Activated T-cell treated with anti-CD3 and anti-CD28 coated beads for 1 hour (primary cell): ENCODE measurements at places on chromosomes 12 and 14.
A peak's percentile ranks its signal among the peaks of the same experiment; 100 is the strongest.

DNA sequence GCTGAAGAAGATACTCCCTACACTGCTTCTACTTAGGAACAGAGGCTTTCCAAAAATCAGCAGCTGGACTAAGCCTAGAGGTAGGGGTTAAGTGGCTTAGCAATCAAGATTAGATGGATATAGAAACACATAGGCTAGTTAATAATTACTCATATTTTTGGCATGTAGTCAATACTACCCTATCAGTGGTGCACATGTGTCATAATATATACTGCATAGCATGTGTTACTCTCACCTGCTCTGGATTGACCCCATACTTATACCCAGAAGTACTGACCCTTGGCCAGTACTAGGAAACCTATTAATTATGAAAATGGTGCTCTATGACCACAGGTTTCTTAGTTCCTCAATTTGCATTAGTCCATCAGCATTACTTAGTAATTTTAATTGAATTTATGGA, 528.4 kb upstream of the LMO3 start:
- DNase-seq: no peak

GRCh38 chr14:87334997-87335685, 657.8 kb downstream of the GALC start:
- DNase-seq: no peak

DNA sequence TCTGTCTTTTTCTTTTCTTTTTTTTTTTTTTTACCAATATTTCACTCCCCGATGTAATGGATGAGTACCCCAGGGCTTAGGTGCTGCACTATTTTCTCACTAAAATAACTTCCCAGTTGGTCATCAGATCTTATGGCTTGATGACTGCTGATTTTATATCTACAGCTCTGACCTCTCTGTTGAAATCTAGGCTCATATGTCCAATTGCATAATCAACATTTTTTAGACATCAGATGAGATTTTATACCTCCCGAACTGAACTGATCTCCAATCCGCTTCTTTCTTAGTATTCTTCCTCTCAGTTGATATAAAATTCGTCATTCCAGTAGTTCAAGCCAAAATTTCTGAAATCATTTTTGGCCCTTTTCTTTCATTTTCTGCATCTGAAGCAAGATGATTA, 1236.5 kb downstream of the SLC16A7 start:
- DNase-seq: no peak

DNA sequence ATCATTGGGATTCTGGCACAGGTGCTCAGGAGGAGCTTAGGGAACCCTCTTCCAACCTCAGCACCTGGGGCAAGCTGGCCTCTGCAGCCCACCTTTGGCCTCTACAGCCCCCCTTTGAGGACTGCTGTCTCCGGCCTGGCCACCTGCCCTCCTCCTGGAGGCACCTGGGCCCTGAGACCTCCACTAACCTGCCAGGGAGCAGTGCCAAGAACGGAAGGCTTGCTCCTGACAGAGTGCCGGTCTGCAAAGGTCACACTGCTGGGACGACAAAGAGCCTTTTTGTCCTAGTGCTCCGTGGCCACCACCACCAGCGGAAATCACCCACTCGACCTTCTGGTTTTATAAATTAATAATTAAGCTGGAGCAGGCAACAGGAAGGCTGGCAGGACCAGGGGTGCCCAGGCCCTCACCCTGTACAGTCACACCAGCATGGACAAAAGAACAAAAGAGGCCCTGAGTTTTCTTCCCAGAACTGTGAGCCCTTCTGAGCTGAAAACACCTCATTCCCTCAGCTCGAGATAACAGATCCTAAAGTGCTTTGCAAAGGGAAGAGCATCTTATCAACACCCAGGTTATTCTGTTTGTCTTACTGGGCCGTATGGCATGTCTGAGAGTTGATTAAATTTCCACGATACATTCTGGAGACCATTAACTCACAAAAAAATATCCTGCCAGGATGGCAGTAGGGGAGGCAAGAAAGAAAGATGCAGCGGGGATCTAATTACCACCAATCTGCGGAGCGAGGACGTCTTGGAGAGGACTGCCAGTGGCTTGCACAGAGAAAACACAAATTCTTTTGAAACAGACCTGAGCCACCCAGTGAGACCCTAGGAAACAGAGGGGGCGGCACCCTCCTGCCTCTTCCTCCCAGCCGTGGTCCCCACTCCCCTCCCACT, 8.2 kb downstream of the TESC start:
- no peak for DNase-seq

- DNase-seq: no peak
These were observed 167.1 kb downstream of the CAND1 start for GRCh38 chr12:67436230-67436629.

DNA sequence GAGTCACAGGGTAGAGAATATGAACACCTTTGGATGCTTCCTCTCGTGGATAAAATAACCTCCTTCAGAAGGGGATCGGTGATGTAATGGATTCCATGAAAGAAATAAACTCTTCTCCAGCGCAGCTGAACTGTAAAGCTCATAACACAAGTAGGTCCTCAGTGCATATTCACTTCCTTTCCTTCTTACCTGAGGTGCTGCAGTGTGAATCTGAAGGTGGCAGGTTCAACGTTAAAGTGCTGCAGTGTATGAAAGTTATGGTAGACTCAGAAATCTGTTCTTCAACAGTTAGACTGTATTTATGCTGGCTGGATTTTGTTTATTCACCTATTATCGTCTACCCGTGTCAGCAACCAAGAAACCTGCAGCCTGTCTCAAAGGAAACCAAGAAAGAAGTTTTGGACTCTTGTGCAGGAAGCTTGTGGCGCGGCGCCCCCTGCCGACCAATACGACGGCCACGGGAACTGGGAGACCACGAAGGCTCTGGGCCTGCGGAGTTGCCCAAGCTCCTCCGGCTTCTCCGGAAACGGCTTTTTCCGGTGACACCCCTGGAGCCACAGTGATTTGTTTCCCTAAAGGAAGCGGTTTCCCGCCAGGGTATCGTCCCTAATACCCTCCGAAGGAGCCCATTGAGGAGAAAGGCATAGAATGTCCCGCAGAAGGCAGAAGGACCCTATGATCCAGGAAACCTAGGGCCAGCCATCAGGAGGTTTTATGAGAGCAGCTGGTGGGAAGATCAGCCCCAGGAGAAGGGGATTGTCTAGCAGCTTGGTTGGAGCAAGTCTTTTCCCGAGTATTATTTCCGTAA, 17.6 kb upstream of the RNASE3 start:
- DNase-seq: peak; percentile 72

DNA sequence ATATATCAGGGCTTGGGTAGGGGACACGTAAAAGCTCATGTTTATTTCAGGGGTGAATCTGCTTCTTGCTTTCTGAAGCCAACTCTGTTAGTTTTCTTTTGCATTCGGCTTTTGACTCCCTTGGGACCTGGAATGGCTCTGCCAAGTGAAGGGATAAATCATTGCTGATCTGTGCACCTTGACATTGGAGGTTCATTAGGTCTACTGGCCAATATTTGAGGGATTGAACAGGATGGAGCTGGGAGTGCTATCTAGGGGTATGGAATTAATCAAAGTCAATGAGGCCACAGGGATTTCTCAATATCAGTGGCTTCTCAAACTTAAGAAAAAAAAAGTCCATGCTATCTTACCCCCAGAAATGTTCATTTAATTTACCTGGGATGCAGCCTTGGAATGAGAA, 203.5 kb upstream of the RMST start:
- no peak for DNase-seq

DNA sequence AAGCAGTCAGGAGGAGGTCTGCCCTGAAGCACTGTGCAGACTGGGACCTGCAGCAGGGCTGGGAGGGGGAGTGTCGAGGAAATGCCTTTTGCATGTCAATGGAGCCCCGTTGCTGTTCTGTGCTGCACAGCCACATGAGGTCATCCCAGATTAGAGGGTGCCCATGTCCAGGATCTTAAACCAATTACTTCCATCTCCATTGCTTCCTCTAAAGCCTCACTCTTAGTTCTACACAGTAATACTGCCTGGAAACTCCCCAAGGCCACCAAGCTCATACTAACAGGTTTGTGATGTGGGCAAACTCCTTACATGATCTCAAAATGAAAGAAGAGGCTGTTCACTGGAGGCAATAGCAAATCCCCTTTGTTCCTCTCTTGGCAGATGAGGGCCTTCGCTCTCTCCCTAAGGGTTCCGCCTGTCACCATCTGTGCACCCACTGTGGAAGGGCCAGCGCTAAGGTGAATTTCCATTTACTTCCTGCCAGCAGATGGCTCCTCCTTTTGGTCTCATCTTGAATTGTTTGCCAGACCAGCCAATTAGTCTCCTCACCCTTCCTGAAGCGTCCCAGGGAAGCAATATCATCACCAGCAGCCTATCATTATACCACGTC, 35.4 kb upstream of the LTA4H start:
- no peak for DNase-seq

DNA sequence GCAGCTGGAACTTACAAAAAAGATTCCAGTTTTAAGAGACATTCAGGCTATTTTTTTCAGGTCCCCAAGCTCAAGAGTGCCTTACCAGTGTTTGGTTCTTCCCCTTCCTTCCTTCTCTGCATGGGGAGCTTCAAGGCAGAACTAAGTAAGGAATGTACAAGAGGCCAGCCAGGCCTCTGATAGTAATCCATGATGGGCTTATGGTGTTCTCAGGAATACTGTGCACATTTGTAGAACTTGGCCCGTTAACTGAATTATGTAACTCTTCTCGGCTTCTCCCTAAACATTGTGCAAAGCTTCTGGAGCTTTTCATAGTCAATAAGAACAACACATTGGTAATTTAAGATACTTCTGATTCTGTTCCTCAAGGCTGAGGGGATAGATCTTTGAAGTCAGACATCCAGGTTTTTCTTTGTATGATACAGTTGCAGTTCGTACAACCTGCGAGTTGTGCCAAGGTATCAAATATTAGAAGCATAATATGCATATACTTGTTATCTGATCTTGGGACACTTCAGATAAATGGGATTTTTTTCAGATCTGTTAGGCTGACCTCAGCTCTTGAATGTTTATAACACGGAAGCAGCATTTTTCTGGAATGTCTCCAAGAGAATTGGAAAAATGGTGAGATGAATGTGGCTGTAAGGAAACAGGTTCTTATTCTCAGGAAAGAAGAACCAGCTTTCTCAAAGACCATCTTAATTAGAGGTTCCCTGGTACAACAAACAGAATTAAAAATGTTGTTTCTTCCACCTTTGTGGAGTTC, 148.6 kb downstream of the ANO4 start:
- DNase-seq: no peak
